ENCODE measurements at places on chromosomes 12 and 14.

GRCh38 chr12:49298160-49298559 is 3.2 kb downstream of the PRPH start:
- DNase-seq: no peak

DNA sequence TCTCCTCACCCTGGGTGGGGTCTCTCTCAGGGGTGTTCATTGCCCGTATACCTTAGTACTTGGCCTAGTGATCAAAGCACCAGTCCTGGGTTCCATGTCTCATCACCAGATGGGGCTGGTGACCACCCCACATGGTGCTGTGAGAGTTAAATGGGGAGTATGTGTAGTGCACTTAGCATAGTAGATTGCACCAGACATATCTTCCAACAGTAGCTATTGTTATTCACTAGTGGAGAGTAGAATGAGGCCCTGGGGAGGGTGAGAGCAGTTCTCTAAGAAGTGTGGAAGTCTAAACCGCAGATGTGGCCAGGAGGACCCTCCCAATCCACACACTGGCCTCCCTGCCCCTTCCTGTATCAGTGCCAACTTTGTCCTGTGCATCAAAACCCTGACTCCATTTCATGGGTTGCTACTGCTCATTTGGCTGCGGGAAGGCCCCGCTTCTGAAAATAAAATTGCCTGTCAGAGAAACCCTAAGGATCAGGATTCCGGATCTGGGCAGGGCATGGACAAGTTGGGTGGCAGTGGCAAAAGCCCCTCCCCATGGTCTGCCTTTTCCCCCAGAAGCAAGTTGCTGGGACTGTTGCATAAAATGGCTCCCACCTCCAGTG is 4.4 kb downstream of the CD9 start:
- no peak for DNase-seq

DNA sequence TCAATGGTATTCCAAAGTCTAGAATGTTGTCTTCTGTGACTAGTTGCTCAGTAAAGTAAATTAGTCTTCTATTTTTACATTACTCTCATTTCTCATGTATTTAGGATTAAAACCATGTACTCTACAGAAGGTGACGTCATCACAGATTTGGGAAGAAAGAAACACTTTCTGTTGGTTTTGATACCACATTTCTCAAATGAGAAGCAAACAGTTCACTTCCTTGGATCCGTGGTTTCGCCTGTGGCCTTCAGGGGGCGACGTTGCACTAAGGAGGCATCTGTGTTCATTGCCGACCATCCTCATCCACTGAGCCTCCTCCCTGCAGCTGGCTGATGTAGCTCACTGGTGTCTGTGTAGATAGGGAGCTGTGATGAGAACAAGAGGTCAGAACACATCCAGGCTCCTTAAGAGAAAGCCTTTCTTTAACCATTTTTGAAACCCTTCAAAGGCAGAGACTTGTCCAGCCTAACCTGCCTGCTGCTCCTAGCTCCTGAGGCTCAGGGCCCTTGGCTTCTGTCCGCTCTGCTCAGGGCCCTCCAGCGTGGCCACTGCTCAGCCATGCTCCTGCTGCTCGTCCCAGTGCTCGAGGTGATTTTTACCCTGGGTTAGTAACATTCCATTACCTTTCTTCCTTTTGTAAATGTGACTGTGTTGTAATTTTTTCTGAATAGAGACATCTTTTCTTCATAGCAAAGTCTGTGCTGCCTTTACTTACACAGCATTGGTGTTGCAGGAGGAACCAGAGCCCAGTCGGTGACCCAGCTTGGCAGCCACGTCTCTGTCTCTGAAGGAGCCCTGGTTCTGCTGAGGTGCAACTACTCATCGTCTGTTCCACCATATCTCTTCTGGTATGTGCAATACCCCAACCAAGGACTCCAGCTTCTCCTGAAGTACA is 220.6 kb upstream of the OR4E1 start:
- DNase-seq: peak; percentile 44

GRCh38 chr14:65774041-65774440 is 361.5 kb downstream of the FUT8 start:
- DNase-seq: no peak

DNA sequence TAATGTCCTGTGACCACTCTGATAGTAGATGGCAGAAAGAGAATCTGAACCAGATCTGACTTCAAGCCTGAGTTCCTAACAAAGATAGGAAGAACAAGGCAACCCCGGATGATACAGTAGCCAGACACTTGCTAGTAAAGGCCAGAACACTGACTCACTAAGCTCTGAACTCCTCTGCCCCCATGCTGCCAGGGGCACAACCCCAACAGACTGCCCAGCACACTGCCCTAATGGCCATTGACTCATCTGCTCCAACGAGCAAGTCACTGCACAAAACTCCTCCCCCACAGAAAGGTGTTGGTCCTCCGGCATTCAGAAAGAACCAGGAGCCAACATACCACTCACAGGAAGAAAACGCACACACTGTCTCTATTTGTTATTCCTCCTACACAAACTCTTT is 179.6 kb upstream of the NUDT4 start:
- no peak for DNase-seq

DNA sequence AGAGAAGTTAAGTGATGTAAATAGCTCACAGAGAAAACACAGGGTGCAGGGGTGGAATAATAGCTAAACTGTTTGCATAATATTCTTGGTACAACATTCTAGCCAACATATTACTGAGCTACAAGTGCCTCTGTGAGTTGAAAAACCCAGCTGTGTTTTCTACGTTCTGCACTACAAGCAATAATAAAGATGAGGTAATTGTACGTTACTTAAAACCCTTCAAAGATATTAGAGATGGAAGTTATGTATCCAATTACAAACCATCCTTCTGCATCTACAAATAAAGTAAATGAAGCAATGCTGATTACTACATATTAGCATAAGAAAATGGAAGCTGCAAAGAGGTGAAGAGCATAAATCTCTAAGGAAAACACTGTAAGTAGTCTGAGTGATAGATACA is 271.4 kb downstream of the SSPN start:
- no peak for DNase-seq

DNA sequence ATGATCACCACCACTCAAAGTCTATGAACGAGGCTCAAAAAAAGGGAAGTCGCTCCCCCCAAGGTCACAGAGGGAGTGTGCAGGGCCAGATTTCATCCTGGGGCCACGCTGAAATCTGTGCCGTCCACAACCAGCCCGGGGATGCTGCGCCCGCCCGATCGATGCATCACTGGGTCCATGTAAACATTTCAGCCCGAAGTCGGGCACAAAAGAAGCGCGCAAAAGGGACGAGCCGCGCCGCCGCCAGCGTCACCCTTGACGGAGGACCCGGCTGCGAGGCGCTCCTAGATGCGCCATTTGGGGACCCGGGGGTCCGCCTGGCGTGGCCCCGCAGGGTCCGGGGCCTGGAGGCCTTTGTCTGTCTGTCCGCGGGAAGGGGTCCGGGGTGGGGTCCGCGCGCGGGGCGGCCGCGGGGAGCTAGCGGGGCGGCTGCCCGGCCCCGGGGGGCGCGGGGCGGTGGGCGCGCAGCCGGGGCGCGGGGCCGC is 503 bp downstream of the FBXO21 start:
- DNase-seq: peak; percentile 11

DNA sequence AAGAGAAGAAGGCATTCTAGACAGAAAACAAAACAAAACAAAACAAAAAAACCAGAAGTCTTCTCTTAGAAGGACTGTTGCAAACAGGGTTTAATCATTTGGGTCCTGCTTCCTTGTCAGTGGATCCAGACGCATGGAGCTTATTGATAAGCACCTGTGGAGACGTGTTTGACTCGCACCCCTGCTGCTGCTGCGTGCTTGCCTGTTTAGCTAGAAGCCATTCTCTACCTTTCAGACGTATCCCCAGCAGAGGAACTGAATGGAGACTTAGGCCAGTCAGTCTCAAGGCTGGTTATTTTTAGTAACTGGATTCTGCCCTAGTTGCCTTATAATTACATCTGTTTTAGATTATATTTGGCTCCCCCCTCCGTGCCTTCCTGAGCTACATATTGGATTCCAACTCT is 186.1 kb upstream of the EEA1 start:
- no peak for DNase-seq

DNA sequence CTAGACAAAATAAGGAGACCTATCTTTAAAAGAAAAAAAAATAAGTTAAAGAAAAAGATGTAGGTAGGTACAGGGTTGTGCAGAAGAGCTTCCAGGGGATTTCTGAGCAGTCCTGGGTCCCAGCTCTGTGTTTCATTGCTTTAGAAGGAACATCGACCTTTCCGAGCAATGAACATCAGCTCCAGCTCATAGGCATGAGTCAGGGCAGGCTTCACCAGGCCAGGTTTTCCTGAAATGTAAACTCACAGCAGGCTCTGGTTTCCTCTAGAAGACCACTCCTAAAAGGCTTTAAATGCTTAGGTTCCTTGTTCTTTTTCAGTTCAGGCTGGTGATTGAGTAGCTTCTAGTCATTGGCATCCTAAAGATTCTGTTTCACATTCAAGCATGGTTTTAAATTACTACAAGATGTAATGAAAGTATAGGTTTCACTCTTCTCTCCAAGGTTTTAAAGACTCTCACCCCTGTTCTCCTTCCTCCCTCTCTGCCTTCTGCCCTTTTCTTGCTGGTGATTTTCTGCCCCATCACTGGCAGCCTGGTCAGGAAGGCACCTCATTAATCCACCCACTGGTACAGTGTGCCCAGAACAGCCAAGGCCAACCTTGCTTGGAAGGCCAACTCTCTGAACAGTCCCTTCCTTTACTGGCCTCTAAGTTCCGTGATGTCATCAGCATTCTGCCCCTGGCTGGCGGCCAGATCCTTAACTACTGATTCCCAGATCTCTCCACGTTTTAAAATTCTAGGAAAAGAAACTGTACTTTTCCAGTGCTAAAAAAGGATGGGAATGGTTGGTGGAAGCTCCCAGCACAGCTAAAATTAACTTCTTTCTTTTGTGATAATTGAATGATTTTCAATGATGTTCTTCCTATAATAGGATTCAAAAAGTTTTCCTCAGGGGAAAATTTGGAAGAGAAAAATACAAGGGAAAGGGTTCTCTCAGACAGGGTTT is 109.4 kb upstream of the HIF1A start:
- no peak for DNase-seq

GRCh38 chr14:20247646-20248246 is 8.7 kb downstream of the OR11H4 start:
- no peak for DNase-seq

GRCh38 chr12:108078428-108078827 is 50.7 kb upstream of the WSCD2 start:
- DNase-seq: no peak

DNA sequence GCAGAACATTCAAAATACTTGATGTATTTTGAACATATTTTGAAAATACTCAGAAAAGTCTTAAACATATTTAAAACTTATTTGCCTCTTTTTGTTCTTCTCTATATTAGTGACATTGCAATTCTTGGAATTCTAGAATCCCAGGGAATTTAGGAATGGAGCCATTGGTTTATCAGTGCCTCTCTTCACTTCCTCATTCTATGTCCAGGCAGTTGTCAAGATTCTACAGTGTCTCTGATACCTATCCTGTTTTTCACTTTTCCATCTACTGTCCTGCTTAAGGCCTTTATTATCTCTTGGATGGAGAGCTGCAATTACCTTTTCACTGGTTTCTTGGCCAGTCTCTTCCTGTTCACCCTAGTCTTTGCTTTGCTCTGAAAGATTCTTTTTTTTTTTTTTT is 144.6 kb downstream of the TTLL5 start:
- no peak for DNase-seq

DNA sequence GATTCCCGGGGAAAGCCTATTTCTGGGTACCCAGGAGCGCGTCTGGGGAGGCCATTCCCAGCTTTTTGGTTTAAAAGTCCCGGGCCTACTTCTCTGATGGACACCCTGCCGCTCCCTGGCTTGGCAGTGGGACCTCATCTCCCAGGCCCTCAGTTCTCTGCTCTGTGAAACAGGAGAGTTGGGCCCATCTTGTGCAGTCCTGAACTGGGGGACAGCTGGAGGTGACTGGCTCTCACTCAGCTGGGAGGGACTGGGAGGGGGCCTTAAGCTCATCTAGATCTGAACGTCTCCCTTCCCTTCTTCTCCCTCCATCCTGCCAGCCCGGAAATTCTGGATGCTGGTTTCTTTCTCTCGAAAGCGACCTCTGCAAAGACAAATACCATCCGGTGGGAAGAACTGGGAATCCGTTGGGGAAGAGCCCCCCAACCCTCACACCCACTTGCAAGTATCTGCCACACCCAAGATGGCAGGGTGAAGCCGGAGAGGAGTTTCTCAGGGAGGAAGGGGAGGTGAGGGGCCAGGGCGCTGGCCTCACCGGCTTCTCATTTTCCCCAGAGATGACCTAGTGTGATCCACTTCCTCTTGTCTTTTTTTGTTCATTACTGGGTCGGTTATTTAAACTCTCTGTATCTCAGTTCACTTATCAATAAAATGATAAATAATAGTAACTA is 1.4 kb downstream of the RIN3 start:
- no peak for DNase-seq

DNA sequence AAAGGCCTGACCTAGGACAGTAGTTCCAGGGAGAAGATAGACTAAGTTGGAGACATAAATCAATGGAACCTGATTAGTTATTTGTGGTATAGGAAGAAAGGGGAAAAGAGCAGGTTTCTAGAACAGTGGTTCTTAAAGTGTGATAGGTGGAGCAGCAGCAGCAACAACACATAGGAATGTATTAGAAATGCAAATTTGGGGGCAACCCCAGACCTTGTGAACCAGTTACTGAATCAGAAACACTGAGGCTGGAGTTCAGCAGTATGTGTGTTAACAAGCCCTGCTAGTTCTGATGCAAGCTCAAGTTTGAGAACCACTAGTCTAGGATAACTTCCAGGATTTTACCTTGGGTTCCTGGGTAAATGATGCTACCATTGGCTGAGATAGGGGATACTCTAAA is 308.7 kb downstream of the EMP1 start:
- no peak for DNase-seq

GRCh38 chr12:24586293-24586692 is 362.6 kb downstream of the BCAT1 start:
- DNase-seq: no peak

Data from CD4-positive, alpha-beta T cell treated with Interleukin-6 at 100 ng/mL for 8 hours (primary cell).